ENCODE measurements at places on chromosomes 7 and 10.
A peak's percentile ranks its signal among the peaks of the same experiment; 100 is the strongest.

DNA sequence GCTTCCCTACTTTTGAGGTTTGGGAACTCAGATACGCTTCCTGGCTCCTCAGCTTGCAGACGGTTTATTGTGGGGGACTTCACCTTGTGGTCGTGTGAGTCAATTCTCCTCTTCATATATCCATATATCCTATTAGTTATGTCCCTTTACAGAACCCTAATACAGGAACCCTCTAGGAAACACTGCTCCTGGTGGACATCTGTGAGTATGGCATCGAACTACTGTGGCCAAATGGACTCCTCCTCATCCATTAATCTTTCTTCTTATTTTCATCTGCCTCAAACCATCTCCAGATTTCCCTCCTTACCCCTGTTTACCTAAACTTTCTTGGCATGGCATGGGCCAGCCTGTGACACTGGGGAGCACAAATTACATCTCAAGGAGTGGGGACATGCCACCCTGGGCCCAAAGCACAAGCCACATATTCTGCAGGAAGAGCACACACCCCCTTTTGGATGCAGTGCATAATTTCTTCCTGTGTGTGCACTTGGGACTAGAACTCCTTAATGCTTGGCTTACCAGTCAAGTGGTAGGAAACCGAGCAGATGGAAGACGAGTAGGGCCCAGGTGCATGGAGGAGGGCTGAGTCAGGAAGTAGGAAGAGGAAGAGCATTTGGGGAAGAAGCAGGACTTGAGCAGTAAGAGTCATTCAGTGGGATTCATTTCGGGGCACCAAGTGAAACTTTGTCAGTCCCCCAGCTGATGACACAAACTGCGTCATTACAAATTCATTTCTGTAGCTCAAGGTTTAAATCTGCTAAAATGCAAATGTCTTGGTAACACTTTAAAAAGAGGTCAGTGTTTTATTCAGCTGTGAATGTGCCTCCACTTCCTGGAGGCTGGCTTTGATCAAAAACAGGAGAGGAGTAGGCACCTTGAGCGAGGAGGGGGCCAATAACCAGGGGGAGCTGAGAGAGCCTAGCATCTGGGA is 80.8 kb upstream of the PLXNA4 start:
- no peak for DNase-seq

GRCh38 chr10:129078346-129078745 is 388.7 kb upstream of the MGMT start:
- DNase-seq, result no peak

DNA sequence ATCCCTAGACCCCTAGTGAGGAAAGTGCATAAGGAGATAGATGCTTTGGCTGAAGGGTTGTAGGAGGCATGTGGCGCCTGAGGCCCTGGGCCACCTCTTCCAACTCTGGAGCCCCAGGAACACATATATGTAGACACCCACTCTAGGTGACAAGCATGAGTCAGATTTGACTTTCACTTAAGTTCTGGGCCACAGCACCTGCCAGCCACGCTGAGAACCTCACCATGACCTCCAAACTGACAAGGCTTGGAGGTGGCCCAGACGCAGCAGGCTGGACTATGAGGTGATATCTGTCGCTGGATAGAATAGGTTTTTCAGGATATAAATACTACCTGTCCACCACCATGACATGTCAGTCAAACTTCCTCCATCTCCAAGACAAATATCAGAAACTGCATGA is 894.0 kb upstream of the ZNF722 start:
- DNase-seq, result no peak

DNA sequence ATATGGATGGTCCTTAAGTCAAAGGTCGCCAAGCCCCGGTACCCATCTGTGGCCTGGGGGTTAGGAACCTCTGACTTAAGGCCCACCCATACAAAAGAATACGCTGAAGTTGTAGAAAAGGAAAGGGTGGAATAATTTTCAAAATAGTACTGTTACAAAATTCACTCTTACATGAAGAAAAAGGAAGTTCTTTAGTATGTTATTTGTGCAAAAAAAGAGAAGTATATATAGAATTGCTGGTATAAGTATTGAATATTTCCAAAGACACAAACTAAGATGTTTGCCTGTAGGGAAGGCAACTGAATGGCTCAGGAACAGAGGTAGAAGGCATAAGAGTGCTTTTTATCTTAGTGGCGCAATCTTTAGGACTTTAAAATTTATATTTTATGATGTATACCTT is 78.7 kb downstream of the PRLHR start:
- no peak for DNase-seq

GRCh38 chr7:51376420-51377092 is 59.9 kb upstream of the COBL start:
- no peak for DNase-seq

DNA sequence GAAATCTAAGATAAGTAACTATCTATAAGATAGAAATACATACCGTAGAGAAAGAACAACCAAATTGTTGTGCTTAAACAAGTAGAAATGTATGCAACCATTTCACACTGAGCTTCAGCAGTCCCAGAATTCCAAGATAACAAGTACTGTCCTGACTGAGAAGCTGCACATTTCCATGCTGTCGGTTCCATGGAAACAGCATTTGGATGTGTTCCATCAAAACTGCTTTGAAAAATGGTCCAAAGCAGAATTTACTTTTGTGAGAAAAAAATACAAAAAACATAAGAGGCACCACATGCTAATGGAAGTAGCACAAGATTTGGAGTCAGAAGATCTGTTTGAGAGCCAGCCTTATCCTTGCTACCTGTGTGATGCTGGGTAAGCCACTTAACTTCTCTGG is 92.6 kb downstream of the MTERF1 start:
- no peak for DNase-seq

DNA sequence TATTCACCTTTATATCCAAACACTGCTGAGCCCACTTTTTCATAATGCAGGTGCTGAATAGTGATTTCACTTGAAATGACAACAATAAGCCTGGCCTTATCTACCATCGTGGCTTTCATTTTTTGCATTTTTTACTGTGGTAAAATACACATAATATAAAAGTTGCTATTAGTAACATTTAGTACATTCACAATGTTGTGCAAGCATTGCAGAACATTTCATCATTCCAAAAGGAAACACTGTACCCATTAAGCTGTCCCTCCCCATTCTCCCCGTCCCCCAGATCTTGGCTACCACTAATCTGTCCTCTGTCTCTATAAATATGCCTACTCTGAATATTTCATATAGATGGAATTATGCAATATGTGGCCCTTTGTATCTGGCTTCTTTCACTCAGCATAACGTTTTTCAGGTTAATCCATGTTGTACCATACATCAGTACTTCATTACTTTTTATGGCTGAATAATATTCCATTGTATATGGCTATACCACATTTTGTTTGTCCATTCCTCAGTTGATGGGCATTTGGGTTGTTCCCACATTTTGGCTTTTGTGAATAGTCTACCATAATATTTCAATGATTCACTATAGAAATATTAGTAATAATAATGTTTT is 68.5 kb upstream of the ARID5B start:
- DNase-seq, result no peak

DNA sequence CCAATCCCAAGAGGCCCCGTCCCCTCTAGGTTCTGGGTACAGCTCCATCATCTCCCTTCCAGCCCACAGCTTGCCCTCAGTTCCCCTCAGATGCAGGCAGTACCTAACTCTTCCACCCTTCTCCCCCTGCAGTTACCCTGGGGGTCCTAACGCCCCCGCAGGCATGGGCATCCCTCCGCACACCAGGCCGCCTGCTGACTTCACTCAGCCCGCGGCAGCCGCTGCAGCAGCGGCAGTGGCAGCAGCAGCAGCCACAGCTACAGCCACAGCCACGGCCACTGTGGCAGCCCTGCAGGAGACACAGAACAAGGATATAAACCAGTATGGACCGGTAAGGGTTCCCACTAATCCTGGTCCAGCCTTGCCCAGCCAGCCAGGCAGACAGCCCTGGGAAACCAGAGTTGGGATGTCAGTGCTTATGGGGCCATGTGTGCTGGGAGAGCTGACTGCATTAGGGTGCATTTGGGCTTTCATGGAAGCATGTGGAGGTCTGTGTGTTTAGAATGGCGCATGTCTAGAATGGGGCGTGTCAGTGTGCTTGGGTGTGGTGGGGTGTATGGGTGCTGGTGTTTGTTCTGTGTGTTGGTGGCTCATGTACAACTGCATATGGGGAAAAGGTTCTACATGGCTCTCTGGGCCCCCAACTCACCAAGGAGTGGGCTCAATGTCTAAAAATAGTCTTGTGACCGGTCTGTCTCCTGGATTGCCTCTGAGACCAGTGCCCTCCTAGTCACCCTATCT is 55.1 kb upstream of the PPIF start:
- DNase-seq, result no peak

DNA sequence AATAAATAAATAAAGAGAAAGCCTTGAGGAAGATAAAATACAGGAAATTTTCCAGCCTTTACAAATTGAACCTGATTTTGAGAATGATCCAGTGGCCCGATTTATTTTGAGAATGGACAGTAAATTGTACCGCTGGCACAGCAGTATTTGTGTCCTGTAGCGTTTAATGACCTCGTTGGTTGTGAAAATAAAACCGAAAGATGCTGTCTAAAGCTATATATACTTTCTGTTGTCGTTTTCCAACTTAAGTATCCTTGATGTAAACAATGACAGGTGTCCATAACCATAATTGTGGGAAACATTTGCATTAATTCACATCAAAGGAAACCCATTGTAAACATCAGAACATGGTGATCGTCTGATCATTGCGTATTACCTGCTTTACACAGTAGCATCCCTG is 38.8 kb downstream of the TBXAS1 start:
- no peak for DNase-seq

GRCh38 chr10:85874208-85874607 is 492.4 kb downstream of the GRID1 start:
- no peak for DNase-seq

GRCh38 chr10:122689146-122689820 is 10.4 kb downstream of the C10orf120 start:
- no peak for DNase-seq

- no peak for DNase-seq
Observed at GRCh38 chr7:1883031-1883761, 213.1 kb downstream of the ELFN1 start.

DNA sequence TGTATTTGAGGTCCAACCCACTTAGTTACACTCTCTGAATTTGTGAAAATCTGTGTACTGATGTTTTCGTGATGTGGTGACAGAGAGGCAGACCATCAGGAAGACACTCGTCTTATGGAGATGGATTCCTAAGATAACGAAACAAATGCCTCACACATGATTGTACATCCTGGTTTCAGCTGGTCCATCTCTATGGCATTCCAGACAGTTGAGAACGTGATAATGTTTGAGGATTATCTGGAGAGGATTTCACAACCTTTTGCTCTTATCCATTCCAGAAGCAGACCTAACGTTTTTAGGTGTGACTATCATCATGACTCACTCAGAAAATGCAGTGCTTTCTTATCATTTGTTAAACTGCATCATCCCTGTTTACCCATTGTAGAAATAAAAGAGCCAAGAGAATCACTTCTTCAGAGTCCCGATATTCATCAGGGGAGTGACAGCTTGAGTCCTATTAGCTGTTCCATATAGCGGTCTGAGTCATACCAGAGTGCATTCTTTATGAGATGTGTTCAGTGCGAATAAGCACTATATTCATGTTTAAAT is 74.5 kb downstream of the BMPER start:
- DNase-seq, result no peak

DNA sequence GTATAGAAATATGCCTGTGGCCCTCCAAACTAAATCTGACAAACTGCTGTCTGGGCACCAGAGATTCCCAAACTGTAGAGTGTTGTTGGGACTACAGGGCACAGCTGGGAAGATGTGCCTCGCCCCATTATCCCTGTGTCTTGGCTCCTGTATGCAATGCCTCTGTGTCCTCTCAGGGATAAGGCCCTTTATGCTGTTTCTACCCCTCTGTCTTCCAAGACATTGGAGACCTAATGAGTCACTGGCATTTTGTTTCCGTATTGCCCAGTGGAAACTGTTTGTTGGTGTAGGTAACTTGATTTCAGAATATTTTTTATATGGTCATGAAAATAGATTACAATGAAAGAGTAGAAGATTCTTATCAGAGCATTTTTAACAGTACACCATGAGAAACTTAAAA is 183.2 kb downstream of the GLI3 start:
- DNase-seq, result no peak

GRCh38 chr10:30027057-30028005 is 32.1 kb downstream of the JCAD start:
- DNase-seq, result peak; percentile 68

DNA sequence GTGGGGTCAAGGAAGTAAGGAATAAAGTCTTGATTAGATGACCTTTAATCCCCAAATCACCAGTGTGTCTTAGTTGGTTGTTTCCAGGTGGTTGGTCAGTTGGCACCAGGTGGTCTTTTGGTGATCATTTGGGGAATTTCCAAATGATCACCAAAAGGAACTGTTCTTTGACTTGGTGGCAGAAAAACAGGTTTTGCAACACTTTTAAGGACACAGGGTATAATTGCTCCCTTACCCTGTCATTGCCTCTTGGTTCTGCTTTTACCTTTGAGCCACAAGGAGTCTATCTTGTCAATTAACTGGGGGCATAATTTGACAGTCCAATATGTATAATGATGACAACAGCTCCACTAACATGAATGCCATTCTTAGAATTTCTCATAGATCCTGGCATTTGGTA is 104.2 kb downstream of the ADK start:
- DNase-seq, result no peak

GRCh38 chr7:13921062-13921461 is 68.4 kb downstream of the ETV1 start:
- no peak for DNase-seq

DNA sequence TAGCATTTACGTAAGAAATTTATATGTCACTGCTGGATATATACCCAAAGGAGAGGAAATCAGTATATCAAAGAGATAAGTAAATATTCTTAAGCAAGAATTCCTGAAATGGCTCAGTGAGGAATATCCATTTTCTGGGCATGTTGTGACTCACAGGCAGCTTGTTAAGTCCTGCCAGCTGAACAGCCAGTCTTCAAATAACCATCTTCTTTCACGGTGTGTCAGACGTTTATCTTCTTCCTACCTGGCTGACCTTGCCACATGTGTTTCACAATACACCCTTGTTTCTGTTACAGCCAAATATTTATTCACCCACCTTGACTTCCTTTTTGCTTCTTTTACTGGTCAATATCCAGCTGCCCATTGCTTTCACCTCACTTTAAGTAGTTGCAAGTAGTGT is 648.1 kb downstream of the ANKRD7 start:
- DNase-seq, result no peak
